Frontal cortex (tissue), 4 donors: ENCODE measurements at places on chromosomes 11 and 22.
A peak's percentile ranks its signal among the peaks of the same experiment; 100 is the strongest.

DNA sequence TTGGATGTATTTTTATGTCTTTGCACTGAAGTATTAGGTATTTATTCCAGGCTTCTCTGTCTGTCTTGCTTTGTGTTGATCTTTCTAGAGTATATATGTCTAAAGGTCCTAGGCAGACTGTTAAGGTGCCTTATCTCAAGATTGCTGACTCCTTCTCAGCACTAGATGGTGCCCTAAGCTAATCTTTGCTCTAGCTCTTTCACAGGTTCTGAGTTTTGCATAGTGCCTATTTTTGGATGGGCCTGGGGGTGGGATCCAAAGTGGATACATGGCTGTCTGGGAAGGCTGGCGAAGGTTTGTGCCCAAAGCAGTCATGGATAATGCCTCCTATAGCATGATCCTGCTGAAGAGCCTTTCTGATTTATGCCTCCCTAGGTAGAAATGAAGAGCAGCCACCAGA, 154.9 kb downstream of the TRPC6 start:
- no peak for DNase-seq

DNA sequence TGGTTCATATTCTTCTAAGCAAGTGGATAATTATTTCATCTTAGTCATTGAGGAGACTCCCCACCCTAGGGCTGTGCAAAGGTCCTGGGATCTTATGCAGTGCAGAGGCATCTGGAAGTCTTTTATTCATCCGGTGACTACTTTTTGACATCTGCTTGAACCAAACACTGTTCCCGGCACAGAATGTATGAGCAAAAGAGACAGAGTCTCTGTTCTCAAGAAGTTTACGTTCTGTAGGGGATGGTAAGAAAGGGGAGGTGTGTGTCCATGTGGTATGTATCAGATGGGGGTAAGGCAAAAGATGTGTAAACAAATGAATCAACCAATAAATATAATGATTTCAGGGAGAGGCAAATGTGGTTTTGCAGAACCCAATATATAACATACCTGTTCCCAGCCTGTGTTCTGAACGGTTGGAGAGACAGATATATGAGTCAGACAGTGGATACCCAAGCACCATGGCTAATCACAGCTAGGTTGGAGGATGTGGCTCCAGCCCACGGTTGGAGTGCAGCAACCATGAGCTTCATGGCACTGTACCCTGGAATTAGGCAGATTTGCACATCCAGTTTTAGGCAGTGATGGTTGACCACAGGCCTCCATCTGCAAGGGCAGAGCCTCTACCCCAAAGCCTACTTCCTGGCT, 75.1 kb upstream of the CADM1 start:
- DNase-seq = no peak

DNA sequence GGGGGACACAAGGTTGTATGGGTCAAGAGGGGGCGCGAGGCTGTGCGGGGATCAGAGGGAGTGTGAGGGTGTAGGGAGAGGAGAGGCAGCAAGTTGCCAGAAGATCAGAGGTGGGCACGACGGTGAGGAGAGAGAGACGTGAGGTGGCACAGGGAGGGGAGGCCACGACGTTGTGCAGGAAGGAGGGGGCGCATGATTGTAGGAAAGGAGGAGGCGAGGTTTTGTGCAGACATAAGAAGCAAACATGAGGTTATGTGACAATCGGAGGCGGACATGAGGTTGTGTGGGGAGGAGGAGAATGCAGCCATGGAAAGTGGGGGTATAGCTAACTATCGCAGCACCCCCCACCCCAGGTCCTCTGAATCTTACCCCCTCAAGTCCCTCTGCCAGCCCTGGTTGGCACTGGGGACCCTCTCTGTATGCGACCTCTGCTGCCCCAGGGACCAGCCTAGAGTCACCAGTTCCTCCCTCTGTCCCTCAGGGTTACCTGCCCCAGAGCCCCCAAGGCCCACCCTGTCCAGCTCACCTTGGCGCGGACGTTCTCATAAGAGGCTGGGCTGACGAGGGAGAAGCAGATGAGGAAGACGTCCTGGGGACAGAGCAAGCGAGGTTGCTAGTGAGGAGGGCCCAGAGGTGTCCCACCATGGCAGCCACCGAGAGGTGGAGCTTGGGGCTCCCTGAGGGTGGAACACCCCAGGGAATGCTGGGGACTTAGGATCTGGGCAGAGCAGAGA, 12.5 kb downstream of the RAC2 start:
- no peak for DNase-seq

DNA sequence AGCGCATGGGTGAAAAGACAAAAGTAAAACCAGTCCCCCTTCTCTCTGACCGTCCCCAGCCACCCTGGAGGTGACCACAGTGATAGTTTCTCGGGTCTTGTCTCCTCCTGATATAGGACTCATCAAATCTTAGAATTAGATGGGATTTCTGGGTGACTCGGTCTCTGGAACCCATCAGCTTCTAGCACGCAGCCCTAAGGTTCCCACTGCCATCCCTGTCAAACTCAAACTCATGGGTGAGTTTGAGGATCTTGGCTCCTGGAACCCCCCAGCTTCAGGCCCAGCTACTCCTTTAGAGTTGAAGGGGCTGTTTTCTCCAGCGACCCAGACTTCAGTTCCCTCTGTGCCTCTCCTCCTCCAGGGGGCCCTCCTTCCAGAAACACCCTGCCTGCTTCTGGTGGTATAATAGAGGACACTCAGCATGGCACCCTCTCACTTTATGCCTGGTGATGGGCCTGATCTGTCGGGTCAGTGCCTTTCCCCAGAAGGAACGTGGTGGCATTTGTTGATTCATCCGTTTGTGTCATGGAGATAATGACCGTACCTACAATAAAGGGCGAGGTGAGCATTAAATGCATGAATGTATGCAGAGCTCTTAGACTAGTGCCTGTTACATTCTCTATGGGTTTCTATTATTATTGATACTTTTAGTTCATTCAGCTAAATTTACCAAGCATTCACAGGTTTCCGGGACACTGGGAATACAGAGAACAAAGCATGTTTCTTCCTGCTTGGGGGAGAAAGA, 31.7 kb downstream of the MCM5 start:
- peak; percentile 17 for DNase-seq

DNA sequence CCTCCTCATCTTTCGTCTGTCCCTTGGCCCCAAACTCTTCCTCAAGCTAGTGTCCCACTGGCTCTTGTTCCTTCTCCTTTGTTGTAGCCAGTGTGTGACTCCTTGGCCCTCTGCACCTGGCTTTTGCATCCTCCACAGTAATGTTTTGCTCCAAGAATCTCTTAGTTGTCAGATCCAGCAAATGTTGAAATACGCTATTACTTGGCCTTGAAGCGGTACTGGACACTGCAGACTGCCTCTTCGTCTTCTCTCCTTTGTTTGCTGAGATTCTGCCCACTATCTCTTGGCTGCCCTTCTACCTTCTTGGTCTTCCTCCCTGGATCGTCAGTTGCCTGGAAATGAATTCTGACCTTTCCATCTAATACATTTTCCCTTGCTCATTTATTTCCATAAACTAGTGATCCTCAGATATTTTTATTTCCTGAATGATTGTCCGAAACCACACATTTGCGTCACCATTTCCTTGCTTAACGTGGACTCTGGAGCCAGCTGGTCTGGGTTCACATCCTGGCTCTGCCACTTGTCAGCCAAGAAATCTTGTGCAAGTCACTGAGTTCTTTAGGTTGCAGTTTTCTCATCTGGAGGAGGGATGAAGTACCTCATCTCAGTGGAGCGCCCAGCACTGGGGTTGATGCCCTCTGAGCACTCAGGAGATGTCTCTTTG, 113.6 kb downstream of the LDLRAD3 start:
- no peak for DNase-seq

- DNase-seq = no peak
Measured at GRCh38 chr11:71246559-71246958, 5.8 kb downstream of the SHANK2 start.
